Mesenchymal stem cell (in vitro differentiated cells and primary cell): ENCODE measurements at places on chromosomes 7 and 10.

DNA sequence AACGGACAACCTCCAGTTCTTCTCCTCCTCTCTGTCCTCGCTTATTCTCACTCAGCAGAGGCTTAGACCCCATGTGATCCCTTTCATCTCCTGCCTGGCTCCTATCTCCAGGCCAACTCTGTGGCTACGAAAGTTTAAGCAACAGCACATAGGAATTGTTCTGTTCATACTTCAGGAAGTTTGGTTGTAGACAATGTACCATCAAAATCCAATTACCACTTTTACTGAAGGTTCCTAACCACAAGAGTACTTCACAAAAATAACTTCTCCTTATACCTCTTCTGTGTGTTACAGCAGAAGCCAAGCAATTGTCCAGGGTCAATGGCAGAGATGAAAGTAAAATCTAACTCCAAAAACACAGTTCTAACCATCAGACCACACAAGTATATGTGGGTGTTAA lies 80.0 kb downstream of the SLC25A13 start:
- no peak overlapping the region for H3K27ac ChIP-seq
- no peaks in the 10 kb centered on the region for H3K27me3 ChIP-seq
- DNase-seq = no peak
- peaks cover 4% of the 10 kb centered on the region for H3K4me1 ChIP-seq
- no peaks in the 10 kb centered on the region for H3K36me3 ChIP-seq

- no peaks in the 10 kb centered on the region for H3K36me3 ChIP-seq
- H3K4me3 ChIP-seq = no peak overlapping the region
- H3K27me3 ChIP-seq = no peaks in the 10 kb centered on the region
- no peak for DNase-seq
- no peak overlapping the region for H3K27ac ChIP-seq
Measured at GRCh38 chr10:44335330-44336021, 49.4 kb downstream of the CXCL12 start.

- H3K36me3 ChIP-seq = no peaks in the 10 kb centered on the region
- peak overlapping the region; percentile 77 for H3K27ac ChIP-seq
- H3K4me3 ChIP-seq = peak overlapping the region; percentile 99
- peaks cover 8% of the 10 kb centered on the region for H3K27me3 ChIP-seq
Measured at GRCh38 chr10:101354328-101355071, 535 bp downstream of the BTRC start.

DNA sequence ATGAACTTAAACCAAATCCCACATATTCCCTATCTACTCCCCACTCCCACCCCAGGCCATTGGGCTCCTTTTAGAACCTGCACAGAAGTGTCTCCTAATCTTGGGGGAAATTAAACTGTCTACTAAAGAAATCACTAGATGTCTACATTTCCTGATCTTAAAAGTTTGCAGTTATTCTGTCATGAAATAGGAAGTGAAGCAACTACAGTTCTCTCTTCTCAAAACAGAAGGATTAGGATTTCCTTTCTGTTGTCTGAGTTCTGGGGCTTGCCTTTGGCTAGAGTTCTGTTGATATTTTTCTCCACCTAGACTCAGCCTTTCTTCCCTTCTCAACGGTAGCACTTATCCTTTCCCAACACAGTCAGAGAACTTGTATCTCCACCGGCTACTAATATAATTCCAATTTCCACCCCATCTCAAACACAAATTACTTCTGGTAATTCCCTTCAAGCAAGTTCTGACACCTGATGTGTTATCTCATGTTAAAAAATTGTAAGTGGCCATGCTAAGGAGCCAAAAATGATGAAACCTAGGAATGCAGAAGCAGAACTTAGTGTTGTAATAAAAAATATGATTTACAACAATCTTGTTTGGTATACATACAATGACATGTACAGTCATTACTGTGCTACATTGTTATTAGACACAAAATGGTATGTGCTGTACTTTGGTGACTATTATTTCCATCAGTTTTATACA lies 12.1 kb downstream of the OR9A4 start:
- no peak overlapping the region for H3K27ac ChIP-seq
- no peaks in the 10 kb centered on the region for H3K27me3 ChIP-seq
- no peak overlapping the region for H3K4me3 ChIP-seq
- H3K4me1 ChIP-seq = no peaks in the 10 kb centered on the region
- H3K36me3 ChIP-seq = no peaks in the 10 kb centered on the region

- peaks cover 57% of the 10 kb centered on the region for H3K36me3 ChIP-seq
- no peak overlapping the region for H3K27ac ChIP-seq
- no peak overlapping the region for H3K4me3 ChIP-seq
- peaks cover 22% of the 10 kb centered on the region for H3K4me1 ChIP-seq
- H3K27me3 ChIP-seq = no peaks in the 10 kb centered on the region
Measured at GRCh38 chr7:43876241-43876640, 6.9 kb upstream of the MRPS24 start.

DNA sequence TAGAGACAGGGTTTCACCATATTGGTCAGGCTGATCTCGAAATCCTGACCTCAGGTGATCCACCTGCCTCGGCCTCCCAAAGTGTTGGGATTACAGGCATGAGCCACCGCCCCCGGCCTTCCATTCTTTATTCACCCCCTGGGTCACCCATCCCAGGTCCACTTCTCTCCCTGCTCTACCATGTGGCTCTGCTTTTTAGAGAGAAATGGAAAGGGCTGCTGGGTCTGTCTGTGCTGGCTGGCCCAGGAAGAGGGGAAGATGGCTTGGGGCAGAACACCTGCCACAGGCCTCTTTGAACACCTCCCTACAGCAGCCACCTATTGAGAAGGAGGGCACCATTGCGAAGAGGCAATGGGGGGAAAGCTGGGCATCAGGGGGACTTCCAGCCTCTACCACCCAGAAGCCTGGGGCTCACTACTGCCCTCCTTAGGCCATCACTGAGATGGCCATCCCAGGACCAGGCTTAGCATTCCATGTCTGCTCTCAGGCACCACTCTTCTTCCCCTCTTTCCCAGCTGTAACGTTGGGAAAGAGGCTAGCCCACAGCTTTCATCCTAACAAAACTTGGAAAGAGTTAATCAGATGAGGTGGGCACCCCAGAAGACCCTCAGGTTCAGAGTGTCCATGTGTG lies 256.3 kb downstream of the GRID1 start:
- no peaks in the 10 kb centered on the region for H3K27me3 ChIP-seq
- no peak for DNase-seq
- no peak overlapping the region for H3K4me3 ChIP-seq
- H3K27ac ChIP-seq = no peak overlapping the region

- no peak overlapping the region for H3K4me3 ChIP-seq
- no peak for DNase-seq
- H3K27ac ChIP-seq = no peak overlapping the region
- H3K4me1 ChIP-seq = peaks cover 18% of the 10 kb centered on the region
- no peaks in the 10 kb centered on the region for H3K27me3 ChIP-seq
- H3K36me3 ChIP-seq = no peaks in the 10 kb centered on the region
Measured at GRCh38 chr7:142380069-142380468, 122.2 kb upstream of the PRSS58 start.

DNA sequence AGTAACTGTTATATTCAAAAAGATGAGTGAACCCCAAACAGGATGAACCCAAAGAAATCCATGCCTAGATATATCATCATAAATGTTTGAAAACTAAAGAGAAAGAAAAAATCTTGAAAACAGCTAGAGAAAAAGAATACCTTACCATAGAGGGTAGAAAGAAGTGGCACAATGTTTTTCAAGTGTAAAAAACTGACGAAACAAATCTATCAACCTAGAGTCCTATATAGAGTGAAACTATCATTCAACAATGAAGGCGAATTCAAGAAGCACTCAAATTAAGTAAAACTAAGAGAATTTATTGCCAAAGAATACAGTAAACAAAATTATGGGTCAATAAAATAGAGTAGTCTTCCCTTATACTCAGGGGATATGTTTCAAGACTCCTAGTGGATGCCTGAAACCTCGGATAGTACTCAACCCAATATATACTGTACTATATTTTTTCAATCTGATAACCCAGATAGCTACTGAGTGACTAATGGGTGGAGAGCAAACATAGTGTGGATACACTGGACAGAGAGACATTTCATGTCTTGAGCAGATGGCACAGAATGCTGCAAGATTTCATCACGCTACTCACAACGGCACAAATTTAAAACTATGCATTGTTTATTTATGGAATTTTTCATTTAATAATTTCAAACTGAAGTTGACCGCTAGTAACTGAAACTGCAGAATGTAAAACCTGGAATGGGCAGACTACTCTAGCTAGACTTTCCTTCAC lies 52.6 kb upstream of the TMEM106B start:
- H3K36me3 ChIP-seq = no peaks in the 10 kb centered on the region
- H3K4me3 ChIP-seq = no peak overlapping the region

DNA sequence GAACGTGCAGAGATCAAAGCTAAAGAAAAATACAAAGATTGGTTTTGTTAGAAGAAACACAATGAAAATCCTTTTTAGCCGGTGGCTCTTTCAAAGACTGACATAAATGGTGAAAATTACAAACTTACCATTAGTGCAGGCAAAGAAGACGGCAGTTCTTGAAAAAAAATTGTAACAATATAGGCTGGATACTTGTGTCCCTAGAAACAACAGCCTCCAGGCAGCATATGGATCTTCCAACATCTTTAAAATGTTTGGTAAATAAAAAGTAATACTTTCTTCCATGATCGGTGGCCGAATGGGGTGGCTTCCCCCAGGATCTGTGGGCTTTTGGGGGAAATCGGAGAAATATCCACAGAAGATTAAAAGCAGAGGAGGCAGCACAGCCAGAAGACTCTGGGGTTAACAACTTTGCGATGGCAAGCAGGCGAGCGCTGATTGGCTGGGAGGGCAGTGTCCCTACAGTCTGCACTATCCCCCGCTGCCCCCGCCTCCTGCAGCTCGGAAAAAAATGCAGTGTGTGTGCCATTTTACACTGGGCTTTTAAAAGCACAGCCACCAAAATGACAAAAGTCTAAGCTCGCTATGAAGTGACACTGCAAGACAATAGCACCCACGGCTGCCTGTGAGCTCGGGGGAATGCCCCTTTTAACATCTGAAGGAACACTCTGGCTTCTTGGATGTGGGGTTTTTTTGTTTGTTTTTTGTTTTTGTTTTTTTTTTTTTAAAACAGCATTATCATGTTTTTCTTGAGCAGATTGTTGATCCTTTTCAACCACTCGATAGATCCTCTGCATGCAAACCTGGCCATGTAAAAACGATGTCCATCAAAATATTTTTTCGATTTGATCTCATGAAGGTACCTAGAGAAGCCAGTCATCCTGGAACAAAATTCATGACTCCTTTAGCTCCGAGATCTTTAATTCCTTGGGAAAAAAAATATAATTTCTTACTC lies 31.7 kb upstream of the EPC1 start:
- no peaks in the 10 kb centered on the region for H3K36me3 ChIP-seq
- peak overlapping the region; percentile 52 for H3K4me3 ChIP-seq
- H3K4me1 ChIP-seq = peaks cover 2% of the 10 kb centered on the region
- DNase-seq = peak; percentile 93
- H3K27me3 ChIP-seq = no peaks in the 10 kb centered on the region

DNA sequence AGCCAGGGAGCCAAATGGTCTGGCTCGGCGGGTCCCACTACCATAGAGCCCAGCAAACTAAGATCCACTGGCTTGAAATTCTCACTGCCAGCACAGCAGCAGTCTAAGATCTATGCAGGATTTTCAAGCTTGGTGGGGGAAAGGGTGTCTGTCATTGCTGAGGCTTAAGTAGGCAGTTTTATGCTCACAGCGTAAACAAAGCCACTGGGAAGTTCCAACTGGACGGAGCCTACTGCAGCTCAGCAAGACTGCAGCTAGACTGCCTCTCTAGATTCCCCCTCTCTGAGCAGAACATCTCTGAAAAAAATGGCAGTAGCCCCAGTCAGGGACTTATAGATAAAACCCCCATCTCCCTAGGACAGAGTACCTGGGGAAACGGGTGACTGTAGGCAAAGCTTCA lies 277.6 kb upstream of the PHF14 start:
- H3K4me1 ChIP-seq = no peaks in the 10 kb centered on the region
- no peak overlapping the region for H3K27ac ChIP-seq
- no peak overlapping the region for H3K4me3 ChIP-seq

DNA sequence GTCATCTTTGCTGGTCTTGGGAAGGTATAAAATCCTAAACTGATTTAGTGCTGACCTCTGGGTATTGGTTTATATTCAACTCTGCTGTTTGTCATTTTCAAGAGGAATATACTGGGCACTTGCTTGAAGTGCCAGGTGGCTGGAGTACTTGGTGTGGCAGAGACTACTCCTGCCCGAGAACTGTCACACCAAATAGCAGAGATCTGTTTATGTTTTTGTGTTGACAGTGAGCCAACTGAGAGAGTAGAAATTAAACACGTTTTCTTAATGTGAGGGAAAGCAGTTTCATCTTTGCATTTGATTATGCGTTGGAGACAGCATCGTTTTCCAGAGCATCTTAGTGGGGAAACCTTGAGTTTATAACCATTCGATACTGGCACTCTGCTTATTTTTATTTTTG lies 174.4 kb downstream of the CDCA7L start:
- no peak overlapping the region for H3K4me3 ChIP-seq
- H3K4me1 ChIP-seq = no peaks in the 10 kb centered on the region
- no peak overlapping the region for H3K27ac ChIP-seq
- no peaks in the 10 kb centered on the region for H3K36me3 ChIP-seq

DNA sequence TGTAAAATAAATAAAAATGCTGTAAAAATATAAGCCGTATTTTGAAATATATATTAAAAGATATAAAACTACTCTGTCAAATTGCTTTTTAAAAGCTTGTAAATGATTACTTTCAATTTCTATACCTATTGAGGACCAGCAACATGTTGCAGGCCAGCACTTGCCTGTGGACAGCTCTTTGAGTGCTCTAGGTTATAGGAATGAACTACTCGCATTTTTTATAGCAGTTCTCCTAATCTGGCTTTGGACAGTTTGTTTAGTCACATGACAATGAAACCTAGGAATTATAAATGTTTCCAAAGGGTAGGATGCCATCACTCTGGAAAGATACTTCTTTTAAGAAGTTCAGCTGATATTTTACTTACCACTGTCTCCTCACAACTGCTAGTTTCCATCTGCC lies 117.7 kb upstream of the PTPRZ1 start:
- H3K27ac ChIP-seq = no peak overlapping the region
- H3K36me3 ChIP-seq = no peaks in the 10 kb centered on the region
- no peak overlapping the region for H3K4me3 ChIP-seq
- no peaks in the 10 kb centered on the region for H3K4me1 ChIP-seq
- DNase-seq = no peak

GRCh38 chr7:132779164-132779563 lies 202.9 kb upstream of the PLXNA4 start:
- H3K36me3 ChIP-seq = no peaks in the 10 kb centered on the region
- peaks cover 11% of the 10 kb centered on the region for H3K4me1 ChIP-seq
- H3K4me3 ChIP-seq = no peak overlapping the region
- no peak overlapping the region for H3K27ac ChIP-seq
- no peak for DNase-seq
